MCF 10A (cell line): ENCODE measurements at places on chromosomes 6 and 20.

- H3K4me3 ChIP-seq: no peak overlapping the region
- no peak overlapping the region for H3K27ac ChIP-seq
- no peak for DNase-seq
- no peaks in the 10 kb centered on the region for H3K36me3 ChIP-seq
- H3K27me3 ChIP-seq: peaks cover 55% of the 10 kb centered on the region
- no peaks in the 10 kb centered on the region for H3K4me1 ChIP-seq
Measured at GRCh38 chr6:115870464-115870863, 190.2 kb downstream of the FRK start.

DNA sequence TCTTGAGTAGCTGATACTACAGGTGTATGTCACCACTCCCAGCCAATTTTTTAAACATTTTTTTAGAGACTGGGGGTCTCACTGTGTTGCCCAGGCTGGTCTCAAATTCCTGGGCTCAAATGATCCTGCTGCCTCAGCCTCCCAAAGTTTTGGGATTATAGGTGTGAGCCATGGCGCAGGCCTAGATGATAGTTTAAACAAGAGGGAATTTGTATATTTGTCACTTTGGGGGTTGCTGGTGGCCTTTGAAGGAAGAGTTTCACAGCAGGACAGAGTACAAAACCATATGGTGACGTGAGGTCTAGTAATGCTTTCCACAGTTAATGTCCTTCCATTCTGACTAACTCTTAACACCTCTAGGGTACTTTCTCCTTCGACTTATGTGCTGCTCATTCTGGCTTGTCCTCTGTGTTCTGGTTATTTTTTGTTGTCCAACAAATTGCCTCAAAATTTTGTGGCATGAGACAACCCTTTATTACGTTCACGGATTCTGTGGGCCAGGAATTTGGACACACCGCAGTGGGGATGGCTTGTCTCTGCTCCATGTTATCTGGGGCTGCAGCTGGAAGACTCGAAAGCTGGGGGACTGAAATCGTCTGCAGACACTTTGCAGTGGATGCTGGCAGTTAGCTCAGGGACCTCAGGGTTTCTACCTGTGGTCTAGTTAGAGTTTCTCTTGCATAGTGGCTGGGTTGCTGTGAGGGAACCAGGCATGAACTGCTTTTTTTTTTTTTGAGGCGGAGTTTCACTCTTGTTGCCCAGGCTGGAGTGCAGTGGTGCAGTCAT lies 23.0 kb upstream of the IER3 start:
- H3K4me1 ChIP-seq: peaks cover 40% of the 10 kb centered on the region
- H3K4me3 ChIP-seq: no peak overlapping the region
- no peaks in the 10 kb centered on the region for H3K36me3 ChIP-seq
- no peaks in the 10 kb centered on the region for H3K27me3 ChIP-seq
- no peak overlapping the region for H3K27ac ChIP-seq

GRCh38 chr6:85594197-85594930 lies 706 bp upstream of the SNX14 start:
- H3K27ac ChIP-seq: peak overlapping the region; percentile 98
- H3K27me3 ChIP-seq: no peaks in the 10 kb centered on the region
- peak overlapping the region; percentile 91 for H3K4me3 ChIP-seq
- H3K36me3 ChIP-seq: peaks cover 4% of the 10 kb centered on the region

GRCh38 chr6:11219400-11219834 lies 13.1 kb downstream of the NEDD9 start:
- no peak for DNase-seq
- H3K27me3 ChIP-seq: no peaks in the 10 kb centered on the region
- H3K27ac ChIP-seq: no peak overlapping the region
- no peak overlapping the region for H3K4me3 ChIP-seq
- H3K4me1 ChIP-seq: peaks cover 28% of the 10 kb centered on the region

GRCh38 chr6:54107470-54108090 lies 3.7 kb upstream of the MLIP start:
- H3K4me3 ChIP-seq: no peak overlapping the region
- no peaks in the 10 kb centered on the region for H3K4me1 ChIP-seq
- H3K27ac ChIP-seq: no peak overlapping the region
- DNase-seq: no peak

GRCh38 chr20:23920408-23921325 lies 41.1 kb upstream of the CST5 start:
- H3K27me3 ChIP-seq: no peaks in the 10 kb centered on the region
- H3K27ac ChIP-seq: no peak overlapping the region
- H3K36me3 ChIP-seq: peaks cover 6% of the 10 kb centered on the region
- no peaks in the 10 kb centered on the region for H3K4me1 ChIP-seq
- no peak overlapping the region for H3K4me3 ChIP-seq

DNA sequence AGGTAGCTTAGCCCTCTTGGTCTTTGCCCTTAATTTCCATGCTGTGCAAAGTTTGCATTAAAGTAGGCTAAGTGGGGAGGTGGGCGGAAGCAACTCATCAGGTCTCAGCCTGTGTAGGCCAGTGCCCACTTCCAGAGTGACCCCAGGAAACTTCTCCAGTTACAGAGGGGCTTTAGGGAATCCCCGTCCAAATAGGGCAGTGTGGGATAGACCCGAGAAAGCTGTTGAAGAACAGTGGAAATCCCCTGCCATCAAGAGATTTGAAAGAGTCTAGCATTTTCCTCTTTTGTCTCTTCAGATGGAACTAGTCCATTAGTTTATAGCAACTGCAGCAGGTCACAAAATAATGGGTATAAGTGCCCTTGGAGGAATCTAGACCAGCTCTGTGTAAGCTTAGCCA lies 20.2 kb downstream of the SF3B5 start:
- H3K27me3 ChIP-seq: peaks cover 20% of the 10 kb centered on the region
- no peak for DNase-seq
- no peaks in the 10 kb centered on the region for H3K4me1 ChIP-seq

DNA sequence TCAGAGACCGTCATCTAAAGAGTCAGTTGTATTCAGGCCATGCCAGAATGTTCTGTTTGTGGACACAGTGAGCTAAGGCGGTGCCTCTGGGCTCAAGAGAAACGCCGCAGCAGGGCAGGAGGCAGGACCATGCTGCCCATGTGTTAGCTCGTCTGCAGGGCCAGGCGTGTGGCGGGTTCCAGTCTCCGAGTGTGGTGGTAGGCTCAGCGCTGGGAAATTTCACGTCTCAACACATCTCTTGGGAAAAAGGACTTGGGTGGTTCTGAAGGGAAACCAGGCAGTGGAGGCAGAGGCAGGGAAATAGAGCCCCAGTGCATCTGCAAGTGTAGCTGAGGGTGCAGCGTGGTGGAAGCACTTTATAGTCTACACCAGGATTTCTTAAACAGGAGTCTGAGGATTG lies 56.9 kb upstream of the TAGAP start:
- no peaks in the 10 kb centered on the region for H3K36me3 ChIP-seq
- no peak for DNase-seq
- H3K27me3 ChIP-seq: peaks cover 16% of the 10 kb centered on the region
- no peak overlapping the region for H3K27ac ChIP-seq
- H3K4me3 ChIP-seq: no peak overlapping the region
- H3K4me1 ChIP-seq: peaks cover 6% of the 10 kb centered on the region

DNA sequence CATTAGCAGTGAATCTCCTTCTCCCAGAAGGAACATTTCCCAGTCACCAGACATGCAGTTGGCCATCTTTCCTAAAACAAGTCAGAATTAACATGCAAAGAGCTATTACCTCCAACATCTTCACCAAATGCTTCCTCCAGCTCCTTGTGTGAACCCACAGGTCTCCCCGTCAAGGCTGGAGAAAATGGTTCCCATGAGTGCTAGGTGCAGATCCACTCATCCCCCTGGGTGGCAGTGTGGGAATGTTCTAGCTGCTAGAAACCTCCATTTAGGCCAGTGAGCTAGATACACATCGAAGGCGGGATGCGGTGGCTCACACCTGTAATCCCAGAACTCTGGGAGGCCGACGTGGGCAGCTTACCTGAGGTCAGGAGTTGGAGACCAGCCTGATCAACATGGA lies 603.9 kb upstream of the SLC35B3 start:
- H3K4me1 ChIP-seq: no peaks in the 10 kb centered on the region
- H3K4me3 ChIP-seq: no peak overlapping the region
- DNase-seq: peak; percentile 13
- no peaks in the 10 kb centered on the region for H3K27me3 ChIP-seq
- peaks cover 5% of the 10 kb centered on the region for H3K36me3 ChIP-seq

- H3K36me3 ChIP-seq: no peaks in the 10 kb centered on the region
- peak; percentile 23 for DNase-seq
- H3K27ac ChIP-seq: peak overlapping the region; percentile 90
- H3K27me3 ChIP-seq: no peaks in the 10 kb centered on the region
- H3K4me3 ChIP-seq: no peak overlapping the region
Measured at GRCh38 chr6:84618836-84619235, 145.6 kb downstream of the TBX18 start.

DNA sequence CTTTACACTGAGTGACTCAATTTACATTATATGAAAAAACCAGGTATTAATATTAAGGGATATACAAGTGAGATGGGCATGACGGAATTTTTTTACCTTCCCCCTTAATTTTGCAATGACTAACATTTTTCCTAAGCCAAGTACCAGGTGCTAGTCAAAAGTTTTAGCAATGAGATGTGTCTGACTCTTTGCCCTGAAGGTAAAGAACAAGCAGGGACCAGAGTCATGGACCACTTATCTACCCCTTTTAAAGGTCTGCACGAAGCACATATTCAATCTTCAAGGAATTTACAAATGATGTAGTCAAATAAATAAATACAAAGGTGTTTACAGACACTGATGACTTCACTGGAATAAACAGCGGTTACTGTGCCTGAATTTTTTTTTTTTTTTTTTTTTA lies 1.4 kb downstream of the GLO1 start:
- H3K36me3 ChIP-seq: peaks cover 17% of the 10 kb centered on the region
- peak overlapping the region; percentile 94 for H3K27ac ChIP-seq
- peak overlapping the region; percentile 84 for H3K4me3 ChIP-seq
- DNase-seq: peak; percentile 4

- H3K36me3 ChIP-seq: peaks cover 6% of the 10 kb centered on the region
- H3K4me1 ChIP-seq: peaks cover 11% of the 10 kb centered on the region
- no peak for DNase-seq
Measured at GRCh38 chr6:156806155-156806554, 29.0 kb downstream of the ARID1B start.

DNA sequence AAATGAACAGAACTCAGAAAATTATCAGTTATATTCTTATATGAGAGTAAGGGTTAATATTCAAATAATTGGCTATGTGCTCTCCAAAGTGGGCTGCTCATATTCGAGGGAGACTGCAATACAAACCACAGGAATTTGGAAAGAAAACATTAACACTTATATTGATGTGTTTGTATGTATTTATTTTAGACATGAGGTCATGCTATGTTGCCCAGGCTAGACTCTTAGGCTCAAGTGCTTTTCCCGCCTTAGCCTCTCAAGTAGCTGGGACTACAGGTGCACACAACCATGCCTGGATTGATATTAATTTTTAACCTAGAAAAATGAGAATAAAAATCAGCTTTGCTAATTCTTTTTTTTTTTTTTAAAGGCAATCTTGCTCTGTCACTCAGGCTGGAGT lies 35.0 kb downstream of the BTBD9 start:
- peak; percentile 5 for DNase-seq
- H3K36me3 ChIP-seq: no peaks in the 10 kb centered on the region
- no peaks in the 10 kb centered on the region for H3K4me1 ChIP-seq
- H3K27me3 ChIP-seq: no peaks in the 10 kb centered on the region

DNA sequence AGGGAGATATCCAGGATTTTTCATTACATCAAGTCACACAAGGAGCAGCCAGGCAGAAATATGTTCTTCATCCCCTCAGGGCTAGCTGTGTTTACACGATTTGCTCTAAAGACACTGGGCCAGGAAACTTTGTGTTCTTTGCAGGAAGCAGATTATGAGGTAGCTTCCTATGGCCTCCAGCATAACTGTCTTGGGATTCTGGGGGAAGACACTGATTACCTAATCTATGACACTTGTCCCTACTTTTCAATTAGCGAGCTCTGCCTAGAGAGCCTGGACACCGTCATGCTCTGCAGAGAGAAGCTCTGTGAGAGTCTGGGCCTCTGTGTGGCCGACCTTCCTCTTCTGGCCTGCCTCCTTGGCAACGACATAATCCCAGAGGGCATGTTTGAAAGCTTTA lies 11.2 kb downstream of the FAM120B start:
- no peaks in the 10 kb centered on the region for H3K27me3 ChIP-seq
- no peak for DNase-seq
- peaks cover 47% of the 10 kb centered on the region for H3K36me3 ChIP-seq
